ENCODE measurements at places on chromosomes 4 and X.
A peak's percentile ranks its signal among the peaks of the same experiment; 100 is the strongest.

DNA sequence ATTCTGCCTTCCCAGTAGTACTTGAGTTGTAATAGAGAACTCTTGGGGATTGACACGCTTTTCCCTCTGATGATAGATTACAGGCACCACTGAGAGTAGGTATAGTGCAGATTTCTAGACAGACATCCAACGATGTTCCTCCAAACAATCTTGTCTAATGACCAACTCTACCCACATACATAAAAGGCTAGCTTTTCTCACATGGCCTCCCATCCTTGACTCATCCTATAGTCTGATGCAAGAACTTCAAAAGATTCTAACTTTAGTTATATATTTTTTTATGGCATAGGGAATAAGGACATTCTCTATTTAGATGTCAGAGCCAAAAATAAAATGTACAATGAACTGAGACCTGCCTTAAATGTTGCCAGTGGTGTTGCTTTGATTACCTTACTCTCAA lies 60.9 kb downstream of the GLRA2 start:
- DNase-seq: no peak

GRCh38 chr4:147396105-147396504 lies 84.8 kb upstream of the EDNRA start:
- DNase-seq: no peak

- DNase-seq: no peak
These were observed 121.0 kb downstream of the PPA2 start for GRCh38 chr4:105352826-105353225.

GRCh38 chr4:3767570-3768288 lies 1.5 kb downstream of the ADRA2C start:
- peak; percentile 30 for DNase-seq

GRCh38 chrX:39472161-39472560 lies 625.6 kb downstream of the BCOR start:
- no peak for DNase-seq

GRCh38 chr4:145583191-145584055 lies 35.8 kb upstream of the MMAA start:
- no peak for DNase-seq

- no peak for DNase-seq
These were observed 45.4 kb downstream of the MAMLD1 start for GRCh38 chrX:150408561-150408960.

DNA sequence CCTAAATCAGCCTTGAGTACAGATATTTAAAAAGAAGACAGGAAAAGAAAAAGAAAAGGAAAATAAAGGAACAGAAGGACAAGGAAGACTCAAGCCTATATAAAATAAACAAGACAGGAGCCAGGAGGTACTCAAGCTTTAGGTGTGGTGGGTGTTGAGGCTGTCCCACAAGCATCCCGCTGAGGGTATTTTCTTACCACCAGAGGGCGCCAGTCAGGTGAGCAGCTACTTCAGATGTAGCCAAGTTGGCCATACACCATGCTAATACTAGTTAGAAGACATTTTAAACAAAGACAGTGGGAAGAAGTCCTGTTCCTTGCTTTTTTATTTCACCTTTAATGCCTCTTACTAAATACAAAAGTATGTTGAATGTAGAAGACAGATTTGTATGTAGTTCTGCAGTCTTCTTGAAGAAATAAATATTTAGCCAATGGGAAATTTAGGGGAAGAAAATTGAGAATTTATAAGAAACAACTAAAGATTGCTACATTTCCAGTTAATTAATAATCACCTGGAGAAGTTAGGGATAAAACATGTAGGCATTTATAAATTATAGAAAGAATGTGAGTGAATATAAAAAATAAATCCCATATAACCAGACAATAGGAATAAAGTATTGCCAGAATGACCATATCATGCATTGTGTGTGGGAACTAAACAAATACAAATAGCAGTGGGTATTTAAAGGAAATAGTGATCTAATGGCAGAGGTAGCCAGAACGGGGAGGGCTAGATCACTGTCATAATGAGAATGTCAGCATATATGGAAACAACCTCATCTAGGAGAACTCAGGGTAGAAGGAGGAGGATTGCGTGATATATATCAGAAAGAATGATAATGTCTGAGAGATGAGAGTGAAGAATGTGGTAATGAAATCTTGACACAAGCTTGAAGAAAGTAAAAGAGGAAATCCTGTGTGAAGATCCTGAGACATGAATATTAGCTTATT lies 71.0 kb downstream of the MTHFD2L start:
- peak; percentile 79 for DNase-seq

- no peak for DNase-seq
These were observed 32.6 kb upstream of the PHF8 start for GRCh38 chrX:54076903-54077302.

DNA sequence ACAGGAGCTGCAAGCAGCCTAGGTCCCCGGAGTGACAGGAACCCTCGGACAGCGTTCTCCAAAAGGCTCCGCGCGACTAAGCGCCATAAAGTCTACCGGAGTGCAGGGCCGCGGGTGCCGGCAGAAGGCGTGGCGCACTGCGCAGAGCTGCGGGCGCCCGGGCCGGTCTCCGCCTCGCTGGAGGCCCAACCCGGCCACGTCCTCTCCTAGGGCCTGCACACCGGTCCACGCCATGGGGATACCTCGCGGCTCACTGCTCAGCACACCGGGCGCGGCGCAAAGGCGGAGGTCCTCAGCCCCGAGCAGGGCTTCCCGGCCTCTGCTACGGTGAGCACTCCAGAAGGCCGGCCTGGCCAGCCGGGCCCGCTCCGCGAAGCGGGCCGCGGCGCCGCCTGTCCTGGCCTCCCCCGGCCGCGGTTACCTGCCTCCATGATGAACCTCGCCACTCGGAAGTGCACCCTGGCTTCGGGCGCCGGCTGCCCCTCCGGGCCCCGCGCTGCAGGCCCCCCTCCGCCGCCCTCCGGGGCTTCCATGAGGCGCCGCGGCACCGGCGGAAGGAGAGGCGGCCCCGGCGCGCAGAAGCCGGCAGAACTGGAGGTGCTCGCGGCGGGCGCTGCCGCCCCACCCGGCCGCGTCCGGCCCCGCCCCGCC lies at the start of gene CCNQ:
CCNQ (minus strand) TSS at position 599 of the 651 bp plus-strand sequence; CDS start at position 533, 66 bp downstream.
- peak; percentile 17 for DNase-seq

DNA sequence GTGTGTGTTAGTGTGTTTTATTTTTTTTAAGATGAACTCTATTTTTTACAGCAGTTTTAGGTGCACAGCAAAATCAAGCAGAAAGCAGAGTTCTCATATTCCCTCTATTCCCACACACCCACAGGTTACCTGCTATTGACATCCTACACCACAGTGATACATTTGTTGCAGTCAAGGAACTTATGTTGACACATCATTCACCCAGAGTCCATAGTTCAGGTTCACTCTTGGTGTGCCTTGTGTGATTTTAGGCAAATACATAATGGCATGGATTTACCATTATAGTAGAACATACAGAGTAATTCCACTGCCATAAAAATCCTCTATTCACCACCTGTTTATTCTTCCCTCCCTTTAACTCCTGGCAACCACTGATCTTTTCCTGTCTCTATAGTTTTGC lies 28.7 kb downstream of the DIAPH2 start:
- no peak for DNase-seq

DNA sequence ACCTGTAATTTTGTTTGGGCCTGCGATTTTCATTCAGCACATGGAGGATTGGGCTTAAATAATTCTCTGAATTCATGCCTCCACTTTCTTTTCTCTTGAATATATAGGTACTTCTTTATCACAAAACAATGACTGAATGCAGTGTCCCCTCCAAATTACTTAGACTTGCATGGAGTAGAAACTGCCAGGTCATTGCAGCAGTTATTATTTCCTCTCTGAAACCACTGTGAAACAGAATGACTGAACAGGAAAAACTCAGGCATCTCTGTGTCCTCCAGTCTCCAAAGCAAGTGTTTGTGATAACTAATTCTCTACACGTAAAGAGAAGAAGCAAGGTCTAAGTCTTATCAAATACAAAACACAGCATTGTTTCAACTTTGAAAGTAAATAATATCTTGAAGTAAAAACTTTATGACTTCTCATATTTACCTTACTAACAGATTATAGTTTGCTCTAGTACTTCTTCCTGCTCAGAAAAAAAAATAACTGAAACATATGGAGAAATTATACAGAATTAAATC lies 144.5 kb upstream of the DIAPH2 start:
- no peak for DNase-seq

- no peak for DNase-seq
These were observed 40.1 kb downstream of the UGT2B15 start for GRCh38 chr4:68630371-68630770.

- no peak for DNase-seq
These were observed 50.0 kb upstream of the AFAP1 start for GRCh38 chr4:7989654-7990053.

DNA sequence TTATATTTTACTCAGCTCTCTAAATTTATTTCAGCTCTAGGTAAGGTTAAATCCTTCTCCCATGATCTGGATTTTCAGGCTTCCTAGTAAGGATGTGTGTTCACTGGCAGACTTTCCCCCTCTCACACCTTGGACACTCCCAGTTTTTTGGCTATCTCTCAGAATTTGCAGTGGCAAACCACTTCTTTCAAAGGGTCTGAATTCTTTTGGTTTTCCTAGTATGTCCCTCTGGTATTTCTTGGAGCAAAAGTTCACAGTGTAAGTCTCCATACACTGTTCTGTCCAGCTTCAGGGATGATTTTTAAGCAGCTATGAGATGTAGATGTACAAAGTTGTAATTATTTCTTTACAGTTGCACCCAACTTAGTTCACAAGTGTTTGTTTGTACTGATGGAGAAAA lies 653.8 kb upstream of the GALNT7 start:
- no peak for DNase-seq

DNA sequence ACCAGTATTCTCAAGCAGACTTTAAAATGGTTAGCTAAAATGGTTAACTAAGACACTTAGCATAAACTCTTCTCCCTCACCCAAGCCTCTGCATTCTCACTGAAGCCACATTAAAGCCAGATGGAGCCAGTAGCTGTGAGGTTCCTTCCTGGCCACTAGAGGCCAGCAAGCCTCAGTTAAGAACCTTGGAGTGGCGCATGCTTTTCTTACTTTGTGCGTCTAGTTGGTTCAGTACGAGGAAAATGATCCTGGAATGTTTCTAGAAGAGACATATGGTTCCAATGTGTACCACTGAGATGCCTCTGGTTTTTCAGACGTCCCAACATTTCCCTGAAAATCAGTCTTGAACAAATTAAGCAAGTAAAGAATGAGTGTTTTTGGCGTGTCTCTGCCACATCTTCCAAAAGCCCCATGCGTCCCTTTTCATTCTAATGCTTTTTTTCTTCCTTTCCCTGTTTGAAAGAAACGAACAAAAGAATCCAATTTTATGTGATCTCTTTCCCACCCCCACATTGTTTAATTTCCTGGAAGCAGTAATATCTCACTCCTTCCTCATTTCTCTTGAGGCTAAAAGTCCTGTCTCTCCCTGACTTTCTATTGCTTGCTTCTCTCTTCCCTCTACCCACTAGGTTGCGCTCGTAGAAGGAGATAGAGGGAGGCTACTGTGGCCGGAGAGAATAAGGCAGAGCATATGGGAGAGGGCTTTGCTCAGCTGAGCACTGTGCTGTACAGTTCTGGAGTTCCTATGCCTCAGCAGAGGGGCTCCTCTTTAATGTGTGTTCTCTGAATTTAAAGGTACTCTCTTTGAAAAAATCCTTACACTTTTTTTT lies 82.9 kb upstream of the TAB3 start:
- DNase-seq: peak; percentile 21

GRCh38 chr4:109699553-109700225 lies 3.6 kb downstream of the CASP6 start:
- no peak for DNase-seq

DNA sequence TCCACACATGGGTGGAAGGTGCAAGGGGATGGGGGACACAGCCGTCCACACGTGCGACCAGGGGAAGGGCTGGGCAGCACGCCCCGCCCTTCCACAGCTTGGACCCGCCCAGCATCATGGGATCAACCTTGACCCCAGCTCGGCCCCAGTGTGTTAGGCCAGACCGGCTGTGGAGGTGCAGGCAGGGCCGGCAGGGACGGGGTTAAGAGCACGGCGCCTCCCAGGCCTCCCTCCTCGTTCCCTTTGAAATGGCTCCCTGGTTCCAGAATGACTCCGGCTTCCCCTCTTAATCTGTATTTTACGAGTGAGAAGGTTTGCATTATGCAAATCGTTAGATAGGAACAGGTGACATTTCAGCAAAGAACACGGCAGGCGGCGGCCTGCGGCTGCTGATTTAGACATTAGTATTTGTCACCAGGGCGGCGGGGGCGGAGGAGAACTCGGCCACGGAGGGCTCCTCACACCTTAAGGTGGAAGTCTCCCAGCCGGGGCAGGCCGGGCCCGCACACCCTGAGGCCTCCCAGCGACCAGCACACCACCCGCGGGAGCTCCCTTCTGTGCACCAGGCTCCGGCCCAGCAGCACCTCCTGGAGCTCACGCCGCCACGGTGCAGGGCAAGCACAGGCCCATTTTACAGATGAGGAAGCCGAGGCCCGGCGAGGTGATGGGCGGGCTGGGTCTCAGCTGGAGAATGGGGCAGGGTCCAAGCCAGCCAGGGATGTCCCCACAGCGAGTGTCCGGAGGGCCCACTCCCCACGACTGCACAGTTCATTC lies 116.1 kb downstream of the FAM53A start:
- no peak for DNase-seq

GRCh38 chrX:10545882-10546281 lies 74.5 kb downstream of the MID1 start:
- DNase-seq: no peak

DNA sequence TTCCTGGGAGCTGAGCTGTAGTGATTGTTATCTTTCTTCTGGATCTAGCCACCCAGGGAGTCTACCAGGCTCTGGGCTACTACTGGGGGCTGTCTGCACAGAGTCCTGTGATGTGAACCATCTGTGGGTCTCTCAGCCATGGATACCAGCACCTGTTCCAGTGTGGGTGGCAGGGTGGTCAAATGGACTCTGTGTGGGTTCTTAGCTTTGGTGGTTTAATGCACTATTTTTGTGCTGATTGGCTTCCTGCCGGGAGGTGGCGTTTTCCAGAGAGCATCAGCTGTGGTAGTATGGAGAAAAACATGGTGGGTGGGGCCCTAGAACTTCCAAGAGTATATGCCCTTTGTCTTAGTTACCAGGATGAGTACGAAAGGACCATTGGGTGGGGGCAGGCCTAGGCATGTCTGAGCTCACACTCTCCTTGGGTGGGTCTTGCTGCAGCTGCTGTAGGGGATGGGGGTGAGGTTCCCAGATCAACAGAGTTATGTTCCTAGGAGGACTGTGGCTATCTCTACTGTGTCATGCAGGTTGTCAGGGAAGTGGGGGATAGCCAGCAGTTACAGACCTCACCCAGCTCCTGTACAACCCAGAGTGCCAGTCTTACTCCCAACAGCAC lies 264.8 kb upstream of the LDB2 start:
- no peak for DNase-seq

GRCh38 chrX:129686422-129686948 lies 31.7 kb upstream of the APLN start:
- no peak for DNase-seq

GRCh38 chrX:40831750-40832149 lies 96.4 kb upstream of the MED14 start:
- DNase-seq: peak; percentile 84

- no peak for DNase-seq
These were observed 4.5 kb downstream of the BST1 start for GRCh38 chr4:15707363-15707715.

- no peak for DNase-seq
These were observed 66.8 kb downstream of the PLAC1 start for GRCh38 chrX:134591502-134591901.

- DNase-seq: peak; percentile 78
These were observed 1.3 kb downstream of the PARM1 start for GRCh38 chr4:74934016-74934831.

GRCh38 chrX:153917869-153918268 lies 8.2 kb downstream of the ARHGAP4 start:
- DNase-seq: no peak

Measured in thyroid gland (tissue), 4 donors.